HS-27A (cell line): ENCODE measurements at places on chromosomes 12 and 14.

DNA sequence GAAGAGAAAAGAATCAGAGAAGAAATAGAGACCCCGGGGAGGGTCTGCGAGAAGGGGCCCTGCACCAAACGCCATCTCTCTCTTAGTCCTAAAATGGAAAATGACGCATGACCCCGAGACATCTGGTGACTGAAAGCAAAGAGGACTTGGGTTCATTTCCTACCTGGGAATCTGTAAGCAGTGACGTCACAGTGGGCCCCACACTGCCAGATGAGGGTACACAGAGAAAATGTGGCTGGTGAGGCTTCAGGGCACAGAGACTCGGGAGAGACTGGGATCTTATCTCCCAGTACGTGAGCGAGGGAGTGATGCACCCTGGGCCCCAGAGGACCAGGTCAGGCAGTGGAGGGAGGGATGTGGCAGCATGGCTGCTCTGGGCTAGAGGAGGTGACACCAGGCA, 288.1 kb upstream of the SFSWAP start:
- DNase-seq = no peak

DNA sequence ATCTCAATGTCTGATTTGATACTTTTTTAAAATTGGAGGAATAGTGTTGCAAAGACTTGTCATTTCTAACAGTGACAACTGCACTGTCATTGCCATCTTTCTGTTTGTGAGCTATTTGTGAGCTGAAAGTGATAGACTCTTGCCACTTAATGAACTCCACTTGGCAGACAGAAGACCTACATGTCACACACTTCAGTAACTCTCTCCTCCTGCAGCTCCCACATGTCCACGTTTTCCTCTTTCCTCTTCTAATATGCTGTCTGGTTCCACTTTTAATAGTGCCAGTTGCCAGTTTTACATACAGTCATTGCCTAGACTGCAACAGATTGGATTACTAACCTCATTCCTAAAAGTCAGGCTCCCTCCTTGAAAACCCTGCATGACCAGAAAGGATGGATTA, 121.5 kb downstream of the CAPZA3 start:
- DNase-seq = no peak

DNA sequence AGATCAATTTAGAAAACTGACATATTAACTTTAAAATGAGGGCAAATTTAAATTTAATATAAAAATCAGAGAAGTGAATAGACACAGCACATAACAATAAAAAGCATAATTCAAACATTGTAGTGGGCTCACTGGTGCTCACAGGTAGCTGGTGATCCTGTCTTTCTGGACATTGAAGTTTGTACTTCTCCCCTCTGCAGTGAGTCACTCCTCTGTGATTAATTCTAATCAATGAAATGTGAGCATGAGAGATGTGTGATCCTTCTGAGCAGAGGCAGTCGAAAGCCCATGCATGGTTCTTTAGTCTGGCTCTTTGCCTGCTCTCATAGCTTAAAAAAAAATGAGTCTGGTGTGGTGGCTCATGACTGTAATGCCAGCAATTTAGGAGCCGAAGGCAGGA, 59.0 kb upstream of the RERGL start:
- no peak for DNase-seq

DNA sequence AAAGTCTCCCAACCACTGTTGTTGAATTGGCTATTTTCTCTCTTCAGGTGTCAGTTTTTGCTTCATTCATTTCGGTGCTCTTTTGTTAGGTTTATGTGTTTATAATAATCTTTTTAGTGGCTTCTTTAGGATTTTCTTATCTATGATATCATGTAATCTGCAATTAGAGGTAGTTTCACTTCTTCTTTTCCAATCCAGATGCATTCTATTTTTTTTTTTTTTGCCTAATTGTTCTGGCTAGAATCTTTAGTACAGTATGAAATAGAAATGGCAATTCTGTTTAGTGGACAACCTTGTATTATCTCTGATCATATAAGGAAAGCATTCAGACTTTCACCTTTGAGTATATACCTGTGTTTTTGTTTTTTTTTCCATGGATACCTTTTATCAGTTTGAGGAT, 17.4 kb downstream of the CNOT2 start:
- DNase-seq = no peak

GRCh38 chr12:65464930-65465329, 186.4 kb downstream of the MSRB3 start:
- DNase-seq = peak; percentile 64

GRCh38 chr14:89899917-89900663, 54.4 kb downstream of the EFCAB11 start:
- DNase-seq = no peak

GRCh38 chr12:59185295-59185694, 265.0 kb upstream of the LRIG3 start:
- no peak for DNase-seq

DNA sequence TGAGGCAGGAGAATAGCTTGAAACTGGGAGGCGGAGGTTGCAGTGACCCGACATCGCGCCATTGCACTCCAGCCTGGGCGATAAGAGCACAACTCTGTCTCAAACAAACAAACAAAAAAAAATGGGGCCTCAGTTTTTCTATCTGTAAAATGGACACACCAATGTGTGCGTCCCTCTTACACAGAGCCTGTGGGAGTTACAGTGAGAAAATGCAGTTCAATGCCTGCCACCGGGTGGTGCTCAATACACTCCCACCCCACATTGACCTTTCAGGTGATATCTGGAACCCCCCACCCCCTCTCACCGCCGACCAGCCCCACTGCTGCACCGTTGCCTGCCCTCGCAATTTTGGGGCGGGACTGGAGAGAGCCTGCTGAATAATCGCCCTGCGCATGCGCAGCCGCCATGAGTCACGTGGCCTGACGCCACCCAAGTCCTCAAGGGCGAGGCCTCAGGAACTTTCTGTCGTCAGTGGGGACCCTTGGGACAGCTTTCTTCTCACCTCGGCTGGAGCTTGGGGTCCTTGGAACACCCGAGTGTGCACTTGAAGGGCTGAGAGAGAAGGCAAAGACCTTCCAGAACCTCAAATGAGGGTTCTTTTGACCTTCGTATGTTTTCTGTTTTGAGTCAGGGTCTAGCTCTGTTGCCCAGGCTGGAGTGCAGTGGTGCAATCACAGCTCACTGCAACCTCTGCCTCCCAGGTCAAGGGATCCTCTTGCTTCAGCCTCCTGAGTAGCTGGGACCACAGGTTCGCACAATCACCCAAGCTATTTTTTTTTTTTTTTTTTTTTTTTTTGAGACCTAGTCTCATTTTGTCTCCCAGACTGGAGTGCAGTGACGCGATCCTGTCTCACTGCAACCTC, 14.6 kb upstream of the CABP1 start:
- no peak for DNase-seq

DNA sequence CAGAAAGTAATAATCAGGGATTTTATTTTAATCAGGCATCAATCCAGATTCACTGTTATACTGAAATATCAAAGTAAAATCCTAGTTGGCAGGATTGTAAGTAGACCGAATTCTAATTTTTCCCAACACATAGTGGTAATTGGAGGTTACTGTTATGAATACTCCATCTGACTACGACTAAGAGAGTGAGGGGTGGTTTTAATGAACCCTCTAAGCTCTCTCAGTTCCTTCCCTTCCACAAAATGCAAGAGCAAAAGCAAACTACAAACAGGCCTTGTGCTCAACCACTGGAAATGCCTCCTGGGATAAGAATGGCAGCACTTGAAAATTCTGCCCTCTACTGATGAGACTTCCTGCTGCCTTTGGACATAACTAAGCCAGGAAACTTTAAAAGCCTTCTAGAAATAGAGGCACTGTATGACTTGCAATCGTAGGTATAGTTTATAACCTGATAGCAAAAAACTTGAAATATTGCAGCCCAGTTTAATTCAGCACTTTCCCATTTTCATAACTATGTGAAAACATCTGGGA, 184.8 kb downstream of the SLC16A7 start:
- peak; percentile 11 for DNase-seq

DNA sequence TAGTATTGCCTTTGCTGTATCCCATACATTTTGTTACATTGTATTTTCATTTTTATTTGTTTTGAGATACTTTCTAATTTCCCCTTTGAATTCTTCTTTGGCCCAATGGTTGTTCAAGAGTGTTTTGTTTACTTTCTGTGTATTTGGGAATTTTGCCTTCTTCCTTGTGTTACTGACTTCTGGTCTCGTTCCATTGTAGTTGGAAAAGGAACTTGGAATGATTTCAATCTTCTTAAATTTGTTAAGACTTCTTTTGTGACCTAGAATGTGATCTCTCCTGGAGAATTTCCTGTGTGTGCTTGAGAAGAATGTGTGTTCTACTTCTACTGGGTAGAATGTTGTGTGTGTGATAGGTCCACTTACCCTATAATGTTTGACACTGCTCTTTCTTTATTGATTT, 304.4 kb upstream of the RTL1 start:
- no peak for DNase-seq

GRCh38 chr14:103928011-103928890, at the start of gene TDRD9:
TDRD9 (plus strand) TSS chr14:103928456; CDS start chr14:103928510, 54 bp downstream.
- peak; percentile 30 for DNase-seq

- DNase-seq = no peak
Observed at GRCh38 chr12:91230841-91231240, 48.2 kb upstream of the DCN start.

DNA sequence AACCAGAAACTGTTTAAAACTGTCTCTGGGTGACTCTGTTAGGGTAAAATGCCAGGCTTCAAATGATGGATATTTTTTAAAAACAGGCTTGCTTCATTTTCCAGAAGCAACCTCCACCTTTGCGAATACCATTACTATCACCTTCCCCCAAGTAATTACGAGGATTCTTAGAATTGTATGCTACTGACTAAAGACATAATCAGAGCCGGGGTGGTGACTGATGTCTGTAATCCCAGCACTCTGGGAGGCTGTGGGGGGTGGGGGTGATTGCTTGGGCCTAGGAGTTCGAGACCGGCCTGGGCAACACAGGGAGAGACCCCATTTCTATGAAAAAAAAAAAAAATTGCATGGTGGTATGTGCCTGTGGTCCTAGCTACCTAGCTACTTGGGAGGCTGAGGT, 38.3 kb downstream of the FGD6 start:
- no peak for DNase-seq

GRCh38 chr12:68331500-68331868, 678 bp downstream of the MDM1 start:
- no peak for DNase-seq
